Head of caudate nucleus (tissue), 42 donors: ENCODE measurements at places on chromosomes 5 and 9.

DNA sequence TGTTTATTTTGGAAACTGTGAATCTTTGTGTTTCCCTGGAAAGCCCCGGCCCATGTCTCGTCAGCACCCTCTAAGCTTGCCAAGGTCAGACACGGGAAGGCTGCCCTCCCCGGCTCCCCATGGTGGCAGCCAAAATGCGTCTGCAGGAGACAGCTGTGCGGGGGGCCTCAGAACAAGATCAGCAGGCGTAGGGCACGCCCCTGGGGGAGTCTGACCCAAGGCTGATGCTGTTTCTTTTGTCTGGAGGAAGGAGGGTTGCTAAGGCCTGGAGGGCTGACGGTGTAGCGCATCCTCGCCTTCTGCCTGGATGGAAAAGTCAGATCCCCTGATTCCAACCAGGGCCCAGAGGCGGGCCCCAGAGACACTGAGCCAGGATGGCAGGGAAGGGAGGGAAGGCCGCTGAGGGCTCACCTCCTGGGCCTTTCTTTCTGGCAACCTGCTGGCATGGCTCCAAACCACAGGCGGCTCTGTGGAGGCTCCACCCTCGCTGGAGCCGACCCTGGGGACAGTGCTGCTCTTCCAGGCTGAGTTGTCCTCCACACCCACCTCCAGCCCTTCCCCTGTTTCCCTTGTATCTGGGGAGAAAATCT is 57.2 kb downstream of the OLFM1 start:
- no peak for DNase-seq

DNA sequence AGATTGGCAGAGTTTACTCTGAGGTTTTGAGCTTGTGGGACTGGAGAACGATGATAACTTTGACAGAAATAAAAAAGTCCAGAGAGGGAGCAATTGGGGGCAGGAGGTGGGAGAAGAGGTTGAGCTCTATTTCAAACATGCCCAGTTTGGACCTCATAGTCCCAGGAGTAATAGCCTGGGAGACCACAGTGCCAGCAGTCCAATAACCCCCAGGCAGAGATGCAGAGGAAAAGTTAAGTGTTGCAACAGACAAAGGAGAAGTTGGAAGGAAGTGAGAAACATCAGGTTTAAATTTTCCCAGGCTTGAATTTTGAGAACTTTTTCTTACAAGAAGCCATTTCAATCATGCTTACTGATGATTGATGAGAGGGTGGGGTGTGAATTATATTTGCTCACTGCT is 117.0 kb upstream of the GHR start:
- no peak for DNase-seq

- DNase-seq, result no peak
Observed at GRCh38 chr9:114775981-114776380, 29.9 kb downstream of the TNFSF15 start.

DNA sequence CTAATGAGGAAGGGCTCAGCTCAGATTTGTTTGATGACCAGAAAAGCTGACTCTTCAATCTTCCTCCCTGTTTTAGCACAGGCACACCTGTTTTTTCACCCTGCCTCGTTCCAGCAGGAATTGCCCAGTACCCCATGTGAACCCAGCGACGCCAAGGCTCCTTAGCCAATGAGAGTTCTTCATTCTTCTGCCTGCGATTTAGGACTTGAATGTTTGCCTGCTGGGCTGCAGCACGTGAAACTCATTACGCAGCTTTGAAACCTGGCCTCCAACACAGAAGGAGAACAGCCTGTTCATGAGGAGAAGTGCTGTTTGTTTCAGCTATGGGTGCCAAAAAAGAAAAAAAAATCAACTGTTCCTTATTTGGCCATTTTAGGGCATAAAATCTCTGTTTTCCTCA is 315.5 kb downstream of the TRPM3 start:
- peak; percentile 11 for DNase-seq

DNA sequence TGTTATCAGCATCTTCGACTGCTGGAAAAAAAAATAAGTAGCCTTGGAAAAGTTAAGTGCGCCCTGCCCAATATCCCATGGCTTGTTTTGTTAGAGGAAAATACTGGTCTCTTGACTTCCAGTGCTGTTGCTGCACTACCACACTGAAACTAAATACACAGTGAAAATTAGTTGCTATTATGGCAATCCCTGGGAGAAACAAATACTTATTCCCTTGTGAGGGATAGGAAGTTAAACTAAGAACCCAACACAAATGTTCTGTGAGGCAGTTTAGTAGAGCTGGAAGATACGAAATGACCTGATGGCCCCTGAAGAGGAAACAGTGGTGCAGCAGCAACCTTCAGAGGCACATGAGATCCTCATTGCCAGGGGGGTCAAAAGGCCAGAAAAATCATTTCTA is 164.0 kb downstream of the ARL15 start:
- no peak for DNase-seq

- DNase-seq, result no peak
Observed at GRCh38 chr9:76424491-76424890, 30.3 kb upstream of the RFK start.
